ENCODE measurements at places on chromosomes 1 and 21. TPM values are rescaled to one million over a fixed set of nuclear protein-coding genes. Genes with fewer than 3 reads are reported as not detected.

Gene VASH2
- total RNA-seq: 184 TPM

DNA sequence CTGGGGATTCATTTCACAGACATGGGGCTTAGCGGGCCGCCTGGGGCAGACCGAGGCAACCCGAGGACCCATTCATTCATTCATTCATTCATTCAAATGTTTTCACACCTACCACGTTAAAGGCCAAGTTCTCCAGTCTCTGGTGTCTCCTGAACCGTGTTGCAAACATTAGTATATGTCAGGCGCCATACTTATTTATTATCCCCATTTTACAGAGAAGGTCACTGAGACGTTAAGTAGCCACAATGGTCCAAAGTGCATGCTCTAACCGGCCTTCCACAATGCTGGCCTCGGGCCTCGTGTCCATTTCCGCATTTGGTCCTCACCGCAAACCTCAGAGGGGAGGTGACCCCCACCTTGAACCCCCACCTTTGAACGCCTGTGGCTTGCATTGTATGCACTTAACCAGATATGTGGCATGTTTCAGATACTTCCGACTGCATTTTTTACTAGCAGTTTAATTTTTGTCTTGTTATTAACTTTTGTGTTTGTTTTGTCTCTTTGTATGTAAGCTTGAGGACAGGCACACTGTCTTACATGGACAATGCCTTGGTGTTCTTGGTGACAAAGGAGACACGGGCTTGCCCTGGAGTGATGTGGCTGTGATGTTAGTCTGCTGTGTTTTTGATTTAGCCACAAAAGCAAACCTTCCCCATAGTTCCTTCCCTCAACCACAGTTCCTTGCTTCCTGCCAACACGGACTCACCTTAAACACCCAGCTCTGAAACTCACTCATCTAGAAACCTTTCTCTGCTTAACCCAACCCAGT, 1.2 kb upstream of the IFFO2 start:
- H3K36me3 ChIP-seq: no peaks in the 10 kb centered on the region
- H3K4me3 ChIP-seq: peak overlapping the region; percentile 74
- no peak overlapping the region for H3K27ac ChIP-seq
- no peak for DNase-seq
- peaks cover 18% of the 10 kb centered on the region for H3K27me3 ChIP-seq

GRCh38 chr1:35369922-35370671, 101.6 kb downstream of the ZMYM4 start:
- H3K36me3 ChIP-seq: peaks cover 13% of the 10 kb centered on the region
- H3K27me3 ChIP-seq: no peaks in the 10 kb centered on the region
- no peak overlapping the region for H3K4me3 ChIP-seq
- no peaks in the 10 kb centered on the region for H3K4me1 ChIP-seq
- no peak for DNase-seq
- no peak overlapping the region for H3K27ac ChIP-seq

- no peak for DNase-seq
- H3K27me3 ChIP-seq: no peaks in the 10 kb centered on the region
- H3K27ac ChIP-seq: no peak overlapping the region
- H3K4me3 ChIP-seq: no peak overlapping the region
These were observed 122.7 kb downstream of the HMGB4 start for GRCh38 chr1:33986390-33987095.

DNA sequence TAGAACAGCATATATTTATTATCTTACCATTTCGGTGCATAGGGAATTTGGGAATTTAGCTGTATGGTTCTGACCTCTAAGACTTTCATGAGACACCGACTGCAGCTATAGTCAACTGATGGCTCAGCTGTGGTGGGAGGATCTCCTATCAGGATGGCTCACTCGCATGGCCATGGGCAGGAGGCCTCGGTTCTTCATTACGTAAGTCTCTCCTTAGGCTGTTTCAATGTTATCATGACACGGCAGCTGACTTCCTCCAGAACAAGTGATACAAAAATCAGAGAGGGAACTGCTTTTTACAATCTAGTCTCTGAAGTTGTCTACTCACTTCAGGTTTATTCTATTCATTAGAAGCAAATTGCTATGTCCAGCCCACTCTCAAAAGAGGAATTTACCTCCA, 13.3 kb upstream of the CAPN8 start:
- no peaks in the 10 kb centered on the region for H3K36me3 ChIP-seq
- H3K4me1 ChIP-seq: no peaks in the 10 kb centered on the region
- H3K27ac ChIP-seq: no peak overlapping the region
- H3K27me3 ChIP-seq: no peaks in the 10 kb centered on the region
- no peak overlapping the region for H3K4me3 ChIP-seq

Gene OR10J1
- total RNA-seq: not detected

DNA sequence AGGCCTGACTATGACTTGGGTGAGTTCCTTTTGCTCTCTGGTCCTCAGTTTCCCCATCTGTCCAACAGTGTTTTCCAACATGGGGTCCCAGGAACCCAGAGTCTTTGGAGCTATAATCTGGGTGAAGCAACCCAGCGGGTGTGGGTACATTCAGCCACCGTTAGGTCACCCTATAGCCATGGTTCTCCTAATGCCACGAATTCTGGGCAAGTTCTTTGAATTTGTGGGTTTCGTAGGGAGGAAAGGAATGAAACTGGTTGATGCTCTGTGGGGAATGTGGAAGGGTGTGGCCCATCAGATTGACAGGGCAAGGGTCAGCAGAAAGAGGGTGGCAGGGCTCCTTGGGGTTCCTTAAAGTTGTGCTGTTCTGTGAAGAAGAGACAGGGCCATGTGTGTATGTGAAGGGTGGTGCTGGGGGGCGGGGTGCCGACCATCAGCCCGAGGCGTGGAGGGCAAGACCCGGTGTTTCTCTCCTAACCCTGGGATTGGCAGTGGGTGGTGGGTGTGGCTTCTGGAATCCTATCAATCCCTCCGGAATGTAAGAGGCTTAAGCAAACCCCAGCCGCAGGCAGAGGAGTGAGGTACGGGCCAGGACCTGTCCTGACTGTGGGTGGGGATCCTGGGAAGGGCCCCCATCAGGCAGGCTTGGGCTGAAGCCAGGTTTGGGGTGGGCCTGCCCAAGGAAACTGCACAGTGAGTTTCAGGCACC, 35.5 kb upstream of the ZNF362 start:
- H3K4me1 ChIP-seq: no peaks in the 10 kb centered on the region
- no peak overlapping the region for H3K4me3 ChIP-seq
- H3K27me3 ChIP-seq: no peaks in the 10 kb centered on the region
- H3K36me3 ChIP-seq: no peaks in the 10 kb centered on the region

GRCh38 chr1:115545791-115546733, 95.7 kb upstream of the VANGL1 start:
- DNase-seq: peak; percentile 56
- peak overlapping the region; percentile 41 for H3K27ac ChIP-seq
- H3K27me3 ChIP-seq: no peaks in the 10 kb centered on the region
- H3K36me3 ChIP-seq: no peaks in the 10 kb centered on the region

DNA sequence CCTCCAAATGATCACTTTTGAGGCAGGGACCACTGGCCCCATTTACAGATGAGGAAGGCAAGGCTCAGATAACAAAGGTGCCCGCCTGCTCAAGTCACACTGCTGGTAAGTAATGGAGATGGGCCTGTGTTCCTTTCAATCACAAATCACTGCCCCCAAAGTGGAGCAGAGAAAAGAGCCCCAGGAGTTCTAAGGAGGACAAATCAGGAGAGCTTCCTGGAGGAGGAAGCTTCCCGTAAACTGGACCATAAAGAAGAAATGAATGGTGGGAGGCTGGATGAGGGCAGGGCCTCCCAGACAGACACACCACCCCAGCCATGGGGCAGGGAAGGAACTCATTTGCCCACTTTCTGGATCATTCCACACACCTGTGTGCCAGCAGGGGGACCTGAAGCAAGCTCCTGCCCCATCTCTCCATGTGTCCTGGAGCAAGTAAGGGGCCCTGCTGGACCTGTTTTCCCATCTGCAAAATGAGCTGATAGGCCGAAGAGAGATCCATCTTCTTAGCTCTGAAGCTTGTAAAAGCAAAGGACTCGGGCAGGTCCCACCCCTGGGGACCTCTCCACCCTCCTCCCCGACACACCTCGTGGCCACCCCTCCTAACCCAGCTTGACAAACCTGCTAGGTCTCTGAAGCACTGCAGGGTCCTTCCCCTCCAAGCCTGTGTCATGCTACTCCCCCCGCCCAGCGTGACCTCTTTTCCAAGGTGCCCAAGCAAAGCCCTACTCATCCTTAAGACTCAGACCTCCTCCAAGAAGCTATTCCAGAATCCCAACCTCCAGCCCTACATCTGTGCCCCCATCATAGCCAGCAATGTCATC, 5.5 kb downstream of the LAPTM5 start:
- no peak overlapping the region for H3K27ac ChIP-seq
- H3K36me3 ChIP-seq: no peaks in the 10 kb centered on the region
- H3K27me3 ChIP-seq: no peaks in the 10 kb centered on the region
- peaks cover 16% of the 10 kb centered on the region for H3K4me1 ChIP-seq

DNA sequence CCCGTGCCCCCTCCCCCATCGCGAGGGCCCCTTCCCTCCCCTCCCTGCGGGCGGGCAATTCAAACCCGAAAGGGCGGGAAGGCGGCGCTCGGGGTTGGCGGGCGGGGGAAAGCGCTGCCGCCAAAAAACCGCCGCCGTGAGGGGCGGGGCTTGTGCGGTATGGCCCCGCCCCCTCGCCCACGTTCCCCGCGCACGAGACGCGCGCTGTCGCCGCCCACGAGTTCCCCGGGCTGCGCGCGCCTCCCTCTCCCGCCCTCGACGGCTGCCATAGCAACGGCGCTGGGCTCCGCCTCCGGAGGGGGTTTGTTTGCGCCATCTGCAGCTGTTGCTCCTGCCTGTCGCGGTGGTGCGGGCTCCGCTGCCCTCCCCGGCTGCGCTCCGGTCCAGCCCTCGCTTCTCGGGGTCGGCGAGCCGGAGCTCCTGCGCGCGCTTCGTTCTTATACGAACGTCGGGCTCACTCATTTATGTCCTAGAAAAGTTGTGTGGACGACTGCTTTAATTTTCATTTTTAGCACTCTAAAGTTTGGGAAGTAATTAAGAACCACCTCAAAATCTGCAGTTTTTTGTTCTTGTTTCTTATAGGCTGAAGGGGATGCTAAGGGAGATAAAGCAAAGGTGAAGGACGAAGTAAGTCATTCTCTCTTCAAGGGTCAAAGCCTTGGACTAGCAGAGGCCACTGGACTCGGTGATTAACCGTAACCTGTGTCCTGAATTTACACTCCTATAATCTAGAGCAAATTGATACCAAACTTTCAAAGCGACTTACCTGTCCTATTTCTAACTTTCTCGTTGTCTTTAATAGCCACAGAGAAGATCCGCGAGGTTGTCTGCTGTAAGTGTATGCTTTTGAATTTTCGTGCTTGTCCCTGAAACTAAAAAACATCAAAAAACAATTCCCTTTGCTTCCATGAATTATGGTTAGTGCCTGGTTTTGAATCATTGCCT, 933 bp downstream of the HMGN2 start:
- peak overlapping the region; percentile 71 for H3K4me3 ChIP-seq
- H3K4me1 ChIP-seq: peaks cover 8% of the 10 kb centered on the region
- H3K27ac ChIP-seq: peak overlapping the region; percentile 99
- peaks cover 30% of the 10 kb centered on the region for H3K36me3 ChIP-seq
- peak; percentile 74 for DNase-seq

GRCh38 chr1:108823632-108824031, 33.3 kb downstream of the AKNAD1 start:
- no peak overlapping the region for H3K27ac ChIP-seq
- H3K36me3 ChIP-seq: no peaks in the 10 kb centered on the region
- H3K27me3 ChIP-seq: no peaks in the 10 kb centered on the region
- DNase-seq: no peak
- H3K4me1 ChIP-seq: no peaks in the 10 kb centered on the region

DNA sequence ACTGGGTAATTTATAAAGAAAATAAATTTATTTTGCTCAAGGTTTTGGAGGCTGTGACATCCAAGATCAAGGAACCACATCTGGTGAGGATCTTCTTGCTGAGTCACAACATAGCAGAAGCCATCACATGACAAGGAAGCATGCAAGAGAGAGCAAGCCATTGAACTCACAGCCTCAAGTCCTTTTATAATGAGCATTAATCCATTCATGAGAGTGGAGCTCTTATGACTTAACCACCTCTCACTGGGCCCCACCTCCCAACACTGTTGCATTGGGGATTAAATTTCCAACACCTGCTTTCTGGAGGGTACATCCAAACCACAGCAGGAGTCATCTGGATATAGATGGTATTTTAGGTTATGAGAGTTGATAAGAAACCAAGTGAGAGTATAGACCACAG, 20.6 kb upstream of the EGLN1 start:
- H3K36me3 ChIP-seq: no peaks in the 10 kb centered on the region
- H3K4me3 ChIP-seq: no peak overlapping the region
- DNase-seq: no peak
- no peaks in the 10 kb centered on the region for H3K4me1 ChIP-seq
- H3K27me3 ChIP-seq: no peaks in the 10 kb centered on the region
- H3K27ac ChIP-seq: no peak overlapping the region

DNA sequence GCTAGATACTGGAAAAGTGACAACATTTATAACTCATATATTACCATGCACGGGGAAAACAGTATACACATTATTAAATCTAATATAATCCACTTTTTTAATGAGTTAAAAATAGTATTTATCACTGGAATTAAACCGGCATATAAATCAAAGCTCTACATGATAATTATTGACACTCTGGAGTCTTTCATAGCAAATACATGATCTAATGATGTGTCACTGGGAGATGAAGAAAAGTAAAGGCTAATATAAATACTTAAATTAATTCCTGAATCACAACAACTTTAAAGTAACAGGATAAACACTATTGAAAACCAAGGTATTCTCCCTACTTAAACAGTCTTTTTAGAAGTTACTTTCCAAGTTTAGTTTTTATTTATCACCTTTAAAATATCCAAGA, 52.4 kb upstream of the ASPM start:
- DNase-seq: no peak
- no peak overlapping the region for H3K27ac ChIP-seq
- H3K4me3 ChIP-seq: no peak overlapping the region
